C1 segment of cervical spinal cord (tissue), 14 donors: ENCODE measurements at places on chromosomes 13 and 19.

DNA sequence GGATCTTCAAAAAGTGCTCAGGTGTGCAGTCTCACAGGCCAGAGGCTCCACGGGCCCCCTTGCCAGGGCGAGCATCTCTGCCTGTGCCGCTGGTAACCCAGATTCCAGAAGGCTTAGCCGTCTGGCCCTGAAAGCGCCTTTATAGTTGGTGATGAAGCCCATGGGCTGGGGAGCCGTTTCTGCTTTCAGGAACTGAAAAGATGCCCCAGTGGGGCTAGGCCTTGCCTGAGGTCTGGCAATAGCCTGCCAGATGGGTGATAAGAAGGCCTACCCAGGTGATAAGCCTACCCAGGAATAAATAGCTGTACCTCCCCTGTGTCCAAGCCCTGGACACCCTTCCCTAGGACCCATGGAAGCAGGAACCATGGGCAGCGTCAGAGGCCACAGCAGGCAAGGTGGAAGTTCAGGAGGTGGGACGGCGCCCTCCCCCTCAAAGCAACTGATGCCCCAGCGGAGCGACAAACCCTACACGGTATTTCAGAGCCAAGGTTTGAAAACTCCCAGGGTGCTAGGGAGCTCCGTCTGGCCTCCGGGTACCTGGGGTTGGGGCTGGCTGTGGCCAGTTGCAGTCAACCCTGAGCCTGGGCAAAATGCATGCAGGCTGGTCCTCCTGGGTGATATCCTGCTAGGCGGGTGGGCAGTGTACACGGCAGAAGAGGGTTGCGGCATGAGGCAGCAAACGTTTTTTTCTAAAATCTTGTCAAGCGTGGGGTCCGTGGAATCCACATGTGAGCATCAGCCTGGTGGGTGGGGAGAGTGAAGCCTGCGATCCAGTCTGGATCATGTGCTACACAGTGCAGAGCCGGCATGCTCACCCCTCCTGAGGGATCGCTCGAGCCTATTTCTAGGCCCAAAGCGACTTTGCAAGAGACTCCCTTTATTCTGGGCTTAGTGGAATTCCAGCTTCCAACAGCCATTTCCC, 45.3 kb downstream of the ACTN4 start:
- DNase-seq = no peak

DNA sequence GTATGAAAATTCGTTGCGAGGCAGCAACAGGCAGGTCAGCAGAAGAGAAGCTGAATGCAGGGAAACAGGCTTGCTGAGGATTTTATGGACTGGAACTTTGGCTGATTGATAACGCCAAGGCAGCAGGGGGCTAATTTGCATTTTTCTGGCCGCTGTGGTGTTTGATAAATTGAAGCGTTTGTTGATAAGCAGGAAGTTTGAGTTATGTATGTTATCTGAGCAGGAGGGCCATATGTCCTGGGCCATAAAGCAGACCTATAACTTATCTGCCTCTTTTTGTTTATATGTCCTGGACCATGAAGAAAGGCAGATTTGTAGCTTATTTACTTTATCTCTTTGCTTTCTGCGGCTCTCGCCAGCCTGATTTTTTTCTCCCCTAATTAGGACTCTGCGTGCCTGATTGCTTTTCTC, 65.9 kb downstream of the ZNF627 start:
- no peak for DNase-seq

DNA sequence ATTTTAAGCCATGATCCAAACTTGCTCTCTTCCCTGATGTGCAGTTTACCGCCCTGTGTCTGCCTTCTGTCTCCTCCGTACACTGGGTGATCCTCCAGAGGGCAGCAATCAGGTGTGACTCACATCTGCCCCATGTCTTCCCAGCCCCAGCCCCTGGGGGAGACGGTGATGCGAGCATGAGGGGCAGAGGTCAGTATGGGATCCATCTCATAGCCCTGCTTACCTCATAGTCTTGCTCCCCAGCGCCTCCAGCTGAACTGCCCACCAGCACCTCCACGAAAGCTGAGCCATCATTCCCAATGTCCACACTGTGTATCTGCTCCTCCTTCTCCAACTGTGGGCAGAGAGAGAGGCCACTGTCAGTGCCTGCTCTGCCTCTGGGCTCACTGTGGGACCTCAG, 14.6 kb downstream of the XRCC1 start:
- DNase-seq = no peak

DNA sequence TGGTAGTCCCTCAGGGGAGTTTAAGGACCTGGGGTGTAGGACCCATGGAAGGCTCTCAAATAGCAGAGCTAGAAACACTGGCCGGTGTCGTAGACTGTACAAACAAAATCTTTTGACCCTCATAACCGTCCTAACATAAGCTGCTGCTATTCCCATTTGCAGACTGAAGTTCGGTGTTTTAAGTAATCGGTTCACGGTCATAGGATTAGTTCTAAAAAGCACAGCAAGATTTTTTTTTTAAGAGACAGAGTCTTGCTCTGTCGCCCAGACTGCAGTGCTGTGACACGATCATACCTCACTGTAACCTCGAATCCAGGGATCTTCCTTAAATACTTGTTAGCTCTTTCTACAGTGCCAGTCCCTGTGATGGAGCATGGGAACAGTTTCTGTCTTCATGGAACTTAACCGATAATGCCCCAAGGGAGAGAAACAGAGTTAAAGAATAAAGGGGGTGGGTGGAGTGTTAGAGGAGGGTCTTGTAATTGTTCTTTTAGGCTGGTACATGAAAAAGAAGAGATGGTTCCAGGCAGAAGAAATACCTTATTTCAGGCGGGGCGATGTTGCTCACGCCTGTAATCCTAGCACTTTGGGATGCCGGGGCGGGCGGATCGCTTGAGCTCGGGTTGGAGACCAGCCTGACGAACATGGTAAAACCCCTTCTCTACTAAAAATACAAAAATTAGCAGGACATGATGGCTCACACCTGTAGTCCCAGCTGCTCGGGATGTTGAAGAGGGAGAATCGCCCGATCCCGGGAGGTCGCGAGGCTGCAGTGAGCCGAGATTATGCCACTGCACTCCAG, 475 bp upstream of the ZC3H4 start:
- DNase-seq = no peak

- DNase-seq = peak; percentile 42
These were observed 25.1 kb downstream of the SIPA1L3 start for GRCh38 chr19:37931881-37932655.

GRCh38 chr19:55454787-55455243, 6.6 kb downstream of the ISOC2 start:
- DNase-seq = peak; percentile 9

DNA sequence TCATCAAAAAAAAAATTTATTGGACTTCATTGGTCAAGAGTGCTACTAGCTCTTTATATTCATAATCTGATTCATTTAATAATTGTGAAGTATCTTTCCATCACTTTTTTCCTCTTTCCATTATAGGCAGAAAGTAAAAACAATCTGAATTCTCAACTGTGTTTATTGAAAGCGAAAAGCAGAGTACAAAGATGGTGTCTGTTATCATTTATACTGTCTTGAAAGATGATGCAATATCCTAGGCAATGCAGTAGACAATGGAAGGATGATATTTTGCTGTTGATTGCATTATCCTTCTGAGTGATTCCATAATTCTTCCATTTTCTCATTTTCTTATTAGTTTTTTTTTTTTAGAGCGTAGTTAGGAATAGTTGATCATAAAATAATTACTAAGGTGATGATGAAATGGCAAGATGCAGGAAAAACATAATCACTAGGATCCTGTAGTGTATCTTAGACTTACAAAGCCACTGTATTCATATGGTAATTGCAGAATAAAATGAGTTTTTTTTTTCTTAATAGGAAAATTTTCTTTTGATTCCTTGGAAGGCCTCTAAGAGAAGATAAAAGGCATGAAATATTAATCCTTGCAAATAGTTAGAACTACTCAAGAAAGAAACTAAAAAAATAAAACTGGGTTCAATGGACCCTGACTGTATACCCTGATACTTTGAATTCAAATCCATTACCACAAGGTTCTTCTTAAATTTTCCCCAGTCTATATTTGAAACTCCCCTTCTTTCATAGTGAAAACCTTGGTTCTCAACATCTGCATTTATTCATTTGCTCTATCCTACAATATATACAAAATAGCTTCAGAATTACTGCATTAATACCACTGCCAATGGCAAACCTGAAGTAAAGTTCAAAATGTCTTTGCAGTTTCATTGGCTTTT, 11.6 kb downstream of the URI1 start:
- no peak for DNase-seq

DNA sequence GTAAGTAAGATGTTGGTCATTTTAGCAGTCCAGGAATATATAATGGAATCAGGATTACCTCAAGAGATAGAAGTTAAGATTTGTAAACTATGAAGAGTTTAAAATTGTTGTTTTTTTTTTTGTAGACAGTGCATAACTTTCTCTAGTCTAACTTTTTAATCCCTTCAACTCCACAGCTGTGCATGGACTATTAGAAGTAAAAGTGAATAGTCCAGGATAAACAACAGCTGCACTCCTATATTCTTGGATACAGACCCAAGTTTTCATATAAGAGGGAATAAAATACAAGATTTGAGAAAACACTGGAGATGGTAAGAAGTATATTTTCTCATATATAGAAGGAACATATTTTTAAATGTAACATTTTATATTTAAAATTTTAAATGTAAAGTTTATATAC, 1509.9 kb downstream of the SLITRK5 start:
- no peak for DNase-seq

DNA sequence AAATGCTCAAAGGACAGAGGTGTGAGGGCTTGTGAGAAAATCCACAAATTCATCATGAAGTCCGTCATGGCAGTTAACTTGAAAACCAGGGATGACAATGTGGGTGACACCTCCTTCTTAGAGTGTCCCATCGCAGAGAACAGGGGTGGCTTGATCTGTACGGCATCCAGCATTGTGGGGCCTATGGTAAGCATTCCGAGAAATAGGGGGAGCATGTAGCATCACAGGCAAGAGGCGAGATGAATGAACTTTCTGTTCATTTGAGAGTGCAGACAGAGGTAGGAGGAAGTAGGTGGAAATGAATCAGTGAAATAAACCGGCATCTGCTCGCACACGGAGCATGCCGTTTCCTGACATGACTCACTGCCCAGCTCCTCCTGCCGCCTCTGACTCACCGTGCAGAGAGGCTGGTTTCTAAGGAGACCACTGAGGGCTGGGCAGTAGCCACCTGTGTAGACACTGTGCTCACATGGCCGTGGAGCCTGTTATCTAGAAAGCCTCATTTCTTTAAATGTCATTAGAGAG, 339.0 kb downstream of the RFC3 start:
- DNase-seq = no peak

DNA sequence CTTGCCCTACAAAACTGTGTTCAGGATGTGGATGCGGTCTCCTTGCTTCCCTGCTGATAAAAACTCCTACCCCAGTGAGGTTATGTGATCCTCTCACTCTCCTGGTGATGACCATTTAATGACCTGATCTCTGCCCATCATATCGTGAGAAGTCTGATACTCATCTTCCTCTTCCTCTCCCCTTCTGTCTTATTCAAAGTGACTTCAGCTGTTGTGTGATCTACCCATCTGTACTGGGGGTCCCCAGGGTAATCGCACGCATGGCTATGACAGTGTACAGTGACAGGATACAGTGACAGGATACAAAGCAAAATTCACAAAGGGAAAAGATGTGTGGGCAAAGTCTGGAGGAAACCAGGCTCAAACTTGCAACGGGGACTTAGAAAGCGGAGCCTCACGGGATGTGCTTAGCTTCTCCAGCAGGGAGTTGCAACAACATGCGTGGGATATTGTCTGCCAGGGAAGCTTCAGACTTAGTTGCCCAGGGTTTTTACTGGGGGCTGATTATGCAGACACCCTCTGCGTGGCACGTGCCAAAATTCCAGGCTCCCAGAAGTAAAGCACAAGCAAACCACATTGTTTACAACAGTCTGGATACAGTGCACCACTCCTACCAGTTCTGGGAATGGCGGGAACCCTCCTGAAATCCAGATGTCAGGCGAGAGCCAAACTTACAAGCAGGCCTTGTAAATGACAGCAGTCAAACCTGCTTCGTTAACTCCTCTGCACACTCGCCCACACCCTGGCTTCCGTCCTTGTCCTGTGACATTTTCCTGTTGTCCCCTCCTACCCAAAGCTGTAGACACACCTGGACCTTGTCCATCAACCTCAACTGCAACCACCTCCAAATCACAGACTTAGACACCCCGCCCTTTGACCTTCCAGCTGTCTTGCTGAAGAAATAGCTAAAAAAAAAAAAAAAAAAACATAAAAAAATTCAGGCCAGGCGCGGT, 18.0 kb upstream of the GARRE1 start:
- no peak for DNase-seq

- no peak for DNase-seq
These were observed 192.4 kb downstream of the NUFIP1 start for GRCh38 chr13:44796597-44797490.

DNA sequence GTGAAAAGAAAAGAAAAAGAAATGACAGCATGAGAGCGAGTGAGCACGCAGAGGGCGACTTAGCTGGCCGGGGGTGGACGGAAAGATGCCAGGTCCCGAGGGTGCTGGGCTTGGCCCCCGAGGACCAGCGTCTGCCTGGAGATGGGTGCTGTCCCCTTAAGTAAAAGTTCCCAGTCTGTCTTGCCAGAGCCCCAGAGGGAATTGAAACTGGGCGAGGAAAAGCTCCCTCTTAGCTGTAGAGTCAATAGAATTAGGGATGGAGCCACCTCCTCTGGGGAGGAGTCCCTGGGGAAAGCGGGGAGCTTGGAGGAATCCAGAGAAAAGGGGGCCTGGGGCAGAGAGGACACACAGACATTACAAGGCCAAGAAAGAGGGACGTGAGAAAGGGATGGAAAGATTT, 13.3 kb downstream of the BCAM start:
- DNase-seq = no peak

DNA sequence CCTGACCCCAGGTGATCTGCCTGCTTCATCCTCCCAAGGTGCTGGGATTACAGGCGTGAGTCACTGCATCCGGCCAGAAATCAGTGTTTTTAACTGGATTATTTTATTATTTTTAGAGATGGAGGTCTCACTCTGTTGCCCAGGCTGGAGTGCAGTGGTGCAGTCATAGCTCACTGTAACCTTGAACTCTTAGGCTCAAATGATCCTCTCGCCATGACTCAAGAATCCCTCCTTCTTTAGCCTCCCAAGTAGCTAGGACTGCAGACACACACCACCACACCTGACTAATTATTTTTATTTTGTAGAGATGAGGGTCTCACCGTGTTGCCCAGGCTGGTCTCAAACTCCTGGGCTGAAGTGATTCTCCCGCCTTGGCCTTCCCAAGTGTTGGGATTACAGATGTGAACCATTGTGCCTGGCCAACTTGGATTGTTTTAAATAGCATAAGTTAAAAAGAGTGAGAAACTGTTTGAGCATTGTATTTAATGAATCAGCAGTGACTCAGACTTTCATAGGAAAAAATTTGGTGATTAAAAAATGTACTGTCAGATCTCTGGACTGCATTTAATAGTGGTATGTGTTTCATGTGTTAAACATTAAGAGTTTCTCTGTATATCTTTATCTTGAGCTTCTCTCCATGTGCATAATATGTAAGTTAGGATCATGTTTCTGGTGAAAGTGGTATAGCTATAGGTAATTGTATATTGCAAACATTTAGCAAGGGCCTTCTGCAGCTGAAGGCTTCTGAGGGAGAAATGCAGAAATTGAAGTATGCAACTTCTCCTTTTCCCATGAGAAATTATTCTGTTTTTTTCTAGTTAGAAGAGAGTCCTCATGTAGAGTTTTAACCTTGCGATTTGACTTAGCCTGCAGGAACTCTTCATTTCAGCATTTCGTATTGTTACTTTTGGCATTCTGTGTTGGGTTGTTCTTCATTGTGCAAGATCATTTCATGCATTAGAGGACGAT, 121.2 kb downstream of the PCCA start:
- no peak for DNase-seq

- DNase-seq = no peak
These were observed 15.3 kb upstream of the RAB8A start for GRCh38 chr19:16096280-16096855.

GRCh38 chr19:632579-633067, 714 bp downstream of the POLRMT start:
- DNase-seq = no peak
